ENCODE measurements at places on chromosomes 1 and 21.

GRCh38 chr1:30522031-30523004 is 201.1 kb downstream of the MATN1 start:
- no peak for DNase-seq

DNA sequence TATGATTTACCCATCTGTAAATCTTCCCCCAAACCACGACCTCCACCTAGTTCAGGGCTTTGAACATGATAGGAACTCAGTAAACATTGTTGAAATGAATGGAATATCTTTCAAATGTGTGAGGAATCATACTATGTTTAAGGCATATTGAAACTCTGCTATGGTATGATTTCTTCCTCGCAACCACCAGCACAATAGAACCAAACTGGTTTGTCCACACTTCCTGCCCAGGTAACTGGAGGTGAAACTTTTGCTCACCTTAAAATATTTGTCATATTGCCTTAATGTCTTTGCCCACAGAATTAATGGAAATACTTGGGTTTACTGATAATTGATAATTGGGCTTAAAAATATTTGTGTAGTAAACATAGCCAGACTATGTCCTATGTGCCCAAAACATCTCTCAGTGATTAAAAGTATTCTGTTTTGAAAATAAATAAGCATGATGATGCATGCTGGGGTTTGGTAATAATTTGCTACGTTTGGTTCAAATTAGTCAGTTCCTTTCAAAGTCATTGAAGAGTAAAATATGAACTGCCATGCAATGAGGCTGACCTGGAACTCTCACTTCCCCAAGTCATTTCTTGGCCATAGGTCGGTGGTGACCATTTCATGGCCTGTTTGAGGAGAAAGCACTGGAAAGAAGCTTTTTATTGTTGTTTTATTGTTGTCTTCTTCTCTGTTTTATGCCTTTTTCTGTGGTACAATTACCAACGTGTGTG is 73.3 kb downstream of the TNFSF18 start:
- DNase-seq, result no peak

DNA sequence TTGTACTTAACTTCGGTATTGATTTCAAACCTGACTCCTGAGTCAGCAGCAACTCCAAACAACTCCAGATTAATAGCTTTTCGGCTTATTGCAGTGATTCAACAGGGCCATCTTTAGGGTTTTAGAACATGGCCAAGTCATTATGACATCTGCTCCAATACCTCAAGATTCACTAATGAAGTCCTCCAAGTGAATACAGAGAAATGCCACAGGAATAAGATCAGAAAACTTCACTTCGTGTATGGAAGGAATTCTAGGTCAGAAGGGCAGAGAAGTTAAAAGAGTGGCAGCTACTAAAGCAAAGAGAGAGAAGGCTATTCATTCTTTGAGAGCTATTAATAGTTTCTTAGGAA is 7.6 kb upstream of the C1orf116 start:
- no peak for DNase-seq

DNA sequence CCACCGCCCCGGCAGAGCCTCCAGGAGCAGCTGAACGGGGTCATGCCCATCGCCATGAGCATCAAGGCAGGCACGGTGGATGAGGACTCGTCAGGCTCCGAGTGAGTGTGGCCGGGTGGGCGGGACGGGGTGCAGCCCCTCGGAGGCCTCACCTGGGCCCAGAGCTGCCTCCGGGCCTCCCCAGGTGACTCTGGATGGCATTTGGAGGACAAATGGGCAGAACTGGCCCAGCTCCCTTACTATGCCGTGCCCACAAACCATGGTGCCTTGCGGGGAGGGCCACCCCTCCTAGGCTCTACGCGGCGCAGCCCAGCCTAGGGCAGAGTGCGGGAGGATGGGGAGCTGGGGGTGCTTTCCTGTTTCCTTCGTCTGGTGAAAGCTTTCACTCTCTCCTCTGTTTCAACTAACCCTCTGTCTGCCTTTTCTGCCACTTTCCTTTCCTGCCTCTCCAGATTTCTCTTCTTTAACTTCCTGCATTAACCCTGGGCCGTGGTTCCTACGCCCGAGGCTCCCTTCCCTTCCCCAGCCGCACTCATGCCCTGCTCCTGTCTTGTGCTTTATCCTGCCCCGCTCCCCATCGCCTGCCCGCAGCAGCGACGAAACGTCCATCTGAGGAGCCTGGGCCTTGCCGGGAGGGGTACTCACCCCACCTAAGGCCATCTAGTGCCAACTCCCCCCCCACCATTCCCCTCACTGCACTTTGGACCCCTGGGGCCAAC is 9.2 kb downstream of the PSRC1 start:
- DNase-seq, result no peak

- DNase-seq, result no peak
These were observed 37.5 kb downstream of the ELAPOR1 start for GRCh38 chr1:109151146-109151990.

DNA sequence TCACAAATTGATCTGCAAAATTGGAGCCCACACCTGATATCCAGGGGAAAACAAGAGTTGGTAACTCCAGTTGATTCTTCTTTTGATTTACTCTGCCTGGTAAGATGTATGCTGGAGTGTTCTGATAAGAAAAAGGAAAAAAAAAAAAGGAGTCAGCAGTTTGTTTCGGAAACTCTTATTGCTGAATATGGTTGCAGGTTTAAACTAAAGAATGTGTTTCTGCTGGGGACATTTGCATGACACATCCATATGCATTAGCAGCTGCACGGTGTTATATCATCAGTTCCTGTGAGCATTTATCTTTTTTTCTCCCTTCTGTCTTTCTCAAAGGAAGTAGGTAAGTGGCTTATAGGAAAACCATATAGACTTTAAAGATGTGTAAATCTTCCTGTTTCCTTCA is 418.5 kb upstream of the ESRRG start:
- no peak for DNase-seq

DNA sequence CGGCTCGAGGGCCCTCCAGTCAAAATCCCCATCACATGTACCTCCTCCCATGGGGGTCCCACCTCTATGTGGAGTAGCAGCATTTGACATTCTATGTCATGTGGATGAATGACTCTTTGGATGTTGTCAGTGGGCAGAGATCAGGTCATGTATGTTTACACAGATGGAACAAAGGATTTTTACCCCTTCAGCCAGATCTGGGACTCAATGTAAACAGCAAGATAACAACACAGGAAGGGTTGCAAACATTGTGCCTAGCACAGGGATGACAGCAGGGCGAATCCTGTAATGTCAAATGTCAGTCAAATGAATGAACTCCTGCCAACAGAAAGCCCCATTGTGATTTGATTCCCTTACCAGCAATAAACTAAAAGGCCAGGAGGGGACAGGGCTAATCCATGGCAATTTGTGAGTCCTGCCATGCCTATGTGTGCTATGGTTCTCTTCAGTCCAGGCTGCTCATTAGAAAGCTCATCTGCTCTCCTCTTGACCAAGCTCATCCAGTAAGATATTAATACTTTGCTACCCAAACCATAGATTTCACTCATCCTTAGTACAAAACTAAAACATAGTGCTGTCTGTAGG is 60.3 kb downstream of the PGBD5 start:
- no peak for DNase-seq

- no peak for DNase-seq
These were observed 8.3 kb downstream of the TTC22 start for GRCh38 chr1:54792686-54793282.

DNA sequence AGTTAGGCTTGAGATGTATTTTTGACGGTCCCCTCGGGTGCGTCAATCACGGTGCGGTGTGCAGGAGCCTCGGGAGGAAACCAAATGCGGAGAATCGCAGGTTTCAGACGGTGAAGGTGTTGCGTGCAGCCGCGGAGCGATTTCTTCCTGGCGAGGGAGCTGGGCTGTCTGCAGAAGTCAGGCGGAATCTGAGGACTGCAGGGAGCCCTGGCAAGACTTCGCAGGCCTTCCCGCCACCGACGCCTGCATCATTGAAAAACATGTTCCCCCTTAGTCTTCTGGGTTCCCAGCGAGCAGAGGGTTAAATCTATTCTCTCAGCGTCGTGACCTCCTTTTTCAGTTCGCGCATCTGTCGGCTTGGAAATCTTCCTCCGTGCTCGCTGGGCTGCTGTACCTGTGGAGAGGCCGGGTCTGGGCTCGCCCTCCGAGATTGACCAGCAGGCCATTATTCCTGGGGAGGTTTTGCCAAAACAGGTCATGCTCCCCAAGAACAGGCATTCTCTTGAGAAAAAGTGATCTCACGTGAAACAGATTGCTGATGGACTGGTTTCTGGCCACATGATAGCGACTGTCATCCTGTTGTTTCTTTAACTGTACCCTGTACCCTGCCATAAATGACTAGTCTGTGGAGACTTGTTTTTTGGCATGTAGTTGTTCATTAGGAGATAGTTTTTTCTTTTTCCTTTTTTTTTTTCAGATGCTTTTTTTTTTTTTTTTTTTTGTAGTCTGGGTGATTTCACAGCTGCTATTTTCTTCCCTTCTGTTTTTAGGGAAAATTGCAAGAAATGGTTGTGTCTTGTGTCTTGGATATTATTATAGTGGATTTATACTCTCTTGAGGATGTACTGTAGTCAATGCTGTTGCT is 894 bp downstream of the EPB41 start:
- no peak for DNase-seq

GRCh38 chr1:69700770-69701169 is 133.0 kb downstream of the LRRC7 start:
- DNase-seq, result no peak

GRCh38 chr1:95012389-95012788 is 60.4 kb downstream of the ALG14 start:
- DNase-seq, result no peak

GRCh38 chr1:224534731-224535130 is 81.4 kb upstream of the CNIH3 start:
- no peak for DNase-seq

DNA sequence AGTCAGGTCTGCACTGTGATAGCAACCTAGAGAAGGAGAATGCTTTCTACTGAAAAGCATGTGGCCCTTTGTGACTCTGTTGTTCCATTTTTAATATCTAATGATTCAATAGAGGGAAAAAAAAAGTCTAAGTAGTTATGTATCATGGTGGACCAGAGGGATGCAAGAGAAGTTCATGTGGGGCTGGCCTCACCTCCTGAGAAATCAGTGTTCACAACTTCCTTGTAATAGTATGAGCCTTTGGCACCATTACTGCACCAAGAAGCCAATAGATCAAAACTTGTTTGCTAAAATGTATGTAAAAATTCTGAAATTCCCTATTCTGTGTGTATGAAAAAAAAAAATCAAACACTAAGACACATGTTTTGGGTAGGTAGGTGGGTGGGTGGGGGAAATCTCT is 5.0 kb downstream of the ZBTB17 start:
- no peak for DNase-seq

GRCh38 chr1:229106526-229107125 is 164.3 kb upstream of the RAB4A start:
- DNase-seq, result no peak

- no peak for DNase-seq
These were observed 21.0 kb downstream of the IFNGR2 start for GRCh38 chr21:33424214-33424613.

- DNase-seq, result no peak
These were observed 52.6 kb downstream of the SIK1 start for GRCh38 chr21:43374228-43374885.

DNA sequence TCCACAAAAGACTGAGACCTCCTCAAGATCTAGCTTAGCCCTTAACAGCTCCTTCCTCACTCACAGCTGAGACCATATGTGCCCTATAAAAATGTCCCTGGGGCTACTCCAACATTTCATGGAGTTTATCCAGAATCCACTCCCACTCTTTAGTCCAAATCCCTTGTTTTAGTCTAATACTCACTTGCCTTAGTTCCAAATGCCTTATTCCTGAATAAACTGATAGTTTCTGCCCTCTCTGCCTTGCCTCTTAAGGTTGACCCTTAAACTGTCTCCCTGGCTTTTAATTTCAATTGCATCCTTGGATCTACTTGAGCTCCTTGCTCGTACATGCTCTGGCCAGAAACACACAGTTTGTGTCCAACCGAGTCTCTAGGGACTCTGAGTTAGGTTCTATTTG is 47.3 kb upstream of the LYPLAL1 start:
- no peak for DNase-seq

- no peak for DNase-seq
These were observed 76.2 kb downstream of the DISC1 start for GRCh38 chr1:231702804-231703203.

- no peak for DNase-seq
These were observed 214.1 kb downstream of the NUF2 start for GRCh38 chr1:163535807-163536206.

DNA sequence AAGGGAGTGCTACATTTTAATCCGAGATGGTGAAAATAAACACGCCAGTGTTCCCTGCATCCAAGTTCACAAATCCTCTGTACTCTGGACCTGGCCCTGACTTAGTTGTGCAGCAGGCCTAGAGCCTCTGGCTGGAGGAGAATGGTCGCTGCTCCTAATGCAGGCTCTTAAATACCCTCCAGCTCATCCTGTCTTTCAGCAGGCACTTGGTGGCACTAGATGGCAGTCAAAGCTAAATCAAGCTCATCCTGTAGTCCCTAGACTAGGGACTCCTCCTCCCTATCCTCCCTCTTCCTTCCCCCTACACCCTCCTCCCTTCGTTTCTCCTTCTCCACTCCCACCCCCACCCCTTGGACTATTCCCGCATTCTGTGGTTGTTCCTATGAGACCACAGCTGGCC is 41.6 kb upstream of the MTR start:
- DNase-seq, result no peak

DNA sequence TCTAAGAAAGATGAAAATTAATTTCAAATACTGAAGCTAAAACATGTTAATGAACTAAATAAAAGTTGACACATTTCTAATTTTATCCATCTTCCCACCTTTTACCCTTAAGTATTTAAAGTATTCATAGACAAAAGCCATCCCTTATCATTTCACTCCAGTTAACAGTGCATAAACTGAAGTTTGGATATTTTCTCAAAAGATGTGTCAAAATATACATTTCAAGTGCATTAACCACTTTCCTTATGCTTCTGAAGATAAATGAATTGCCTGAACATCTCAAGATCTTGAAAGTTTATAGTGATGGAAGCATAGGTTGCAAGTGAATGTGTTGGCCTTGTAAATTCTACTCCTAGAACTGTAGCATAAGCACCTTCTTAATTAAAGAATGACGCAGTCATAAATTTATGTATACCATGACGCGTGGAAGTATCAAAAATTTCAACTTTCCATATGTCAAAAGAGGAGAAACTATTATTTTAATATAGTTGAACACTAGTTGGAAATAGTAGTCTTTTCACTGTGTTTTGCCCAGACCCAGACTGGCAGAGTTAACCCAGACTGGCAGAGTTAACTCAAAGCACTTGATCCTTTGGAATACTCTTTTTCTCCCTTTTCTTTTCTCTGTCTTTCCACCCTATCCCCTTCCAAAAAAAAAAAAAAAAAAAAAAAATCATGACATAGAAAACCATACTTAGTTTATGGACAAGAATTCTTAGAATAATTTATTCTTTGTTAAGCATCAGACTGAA is 282.6 kb upstream of the C1orf105 start:
- DNase-seq, result no peak

DNA sequence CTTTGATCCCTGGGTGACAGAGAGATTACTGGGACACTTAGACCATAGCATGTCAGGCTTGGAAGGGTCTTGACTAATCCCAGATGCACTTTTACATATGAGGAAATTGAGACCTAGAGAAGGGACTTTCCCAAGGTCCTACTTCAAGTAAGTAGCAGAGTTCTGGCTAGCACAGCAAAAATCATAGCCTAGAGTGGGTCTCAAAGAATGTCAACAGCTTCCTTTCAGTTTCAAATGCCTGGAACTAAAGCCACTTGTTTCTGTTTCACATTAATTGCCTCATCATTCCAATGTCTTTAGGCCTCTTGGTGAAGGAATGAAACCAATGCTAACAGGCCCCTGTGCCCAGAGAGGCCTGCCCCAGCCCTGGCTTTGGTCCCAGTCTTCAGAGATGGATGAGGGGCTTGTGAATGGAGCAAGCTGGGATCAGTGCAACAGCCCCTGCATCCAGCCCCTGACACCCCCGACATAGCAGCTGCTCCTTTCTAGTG is 26.6 kb downstream of the ATF3 start:
- no peak for DNase-seq

GRCh38 chr1:29826646-29827045 is 590.3 kb downstream of the PTPRU start:
- no peak for DNase-seq
